Cerebellar nuclear complex (tissue), 1 donor: ENCODE measurements at places on chromosomes 12 and 14.

DNA sequence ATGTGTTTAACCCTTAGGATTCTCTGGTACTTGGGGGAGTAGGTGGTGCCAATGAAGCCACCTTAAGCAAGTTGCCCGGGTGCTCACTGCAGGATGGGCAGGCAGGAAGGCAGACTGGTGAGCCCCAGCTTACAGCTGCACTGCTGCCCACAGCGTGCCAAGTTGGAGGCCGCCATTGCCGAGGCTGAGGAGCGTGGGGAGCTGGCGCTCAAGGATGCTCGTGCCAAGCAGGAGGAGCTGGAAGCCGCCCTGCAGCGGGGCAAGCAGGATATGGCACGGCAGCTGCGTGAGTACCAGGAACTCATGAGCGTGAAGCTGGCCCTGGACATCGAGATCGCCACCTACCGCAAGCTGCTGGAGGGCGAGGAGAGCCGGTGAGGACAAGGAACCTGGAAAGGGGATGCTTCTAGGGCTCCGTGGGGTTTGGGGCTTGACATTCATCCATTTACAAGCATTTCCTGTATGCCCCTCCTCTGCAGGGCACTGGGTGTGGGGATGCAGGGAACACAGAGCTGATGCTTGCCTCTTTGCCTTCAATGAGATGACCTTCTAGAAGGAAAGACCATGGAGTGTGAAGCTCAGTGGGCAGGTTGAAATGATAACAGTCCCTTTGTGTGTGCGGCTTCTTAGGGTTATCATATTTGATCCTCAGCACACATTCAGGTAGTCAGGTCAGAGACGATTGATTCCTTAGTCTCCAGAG lies 12.4 kb downstream of the KRT7 start:
- no peak for DNase-seq

DNA sequence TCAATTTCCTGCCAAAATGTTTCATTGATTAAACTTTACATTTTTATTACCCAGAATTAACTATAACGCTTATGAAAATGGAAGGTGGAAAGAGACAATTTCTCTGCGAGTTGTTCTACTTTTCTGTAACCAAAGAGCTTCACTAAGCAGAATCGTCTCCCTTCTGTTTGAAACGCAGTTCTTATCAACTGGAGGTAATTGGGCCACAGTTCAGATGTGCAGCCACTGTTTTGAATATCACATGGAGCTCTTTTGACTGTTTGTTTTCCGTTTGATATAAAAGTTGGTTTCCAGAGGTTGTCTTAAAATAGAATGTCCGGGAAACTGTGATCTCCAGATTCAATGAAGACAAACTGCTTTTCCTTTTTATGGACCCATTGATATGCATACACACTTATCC lies 183.3 kb upstream of the SEL1L start:
- DNase-seq = no peak

DNA sequence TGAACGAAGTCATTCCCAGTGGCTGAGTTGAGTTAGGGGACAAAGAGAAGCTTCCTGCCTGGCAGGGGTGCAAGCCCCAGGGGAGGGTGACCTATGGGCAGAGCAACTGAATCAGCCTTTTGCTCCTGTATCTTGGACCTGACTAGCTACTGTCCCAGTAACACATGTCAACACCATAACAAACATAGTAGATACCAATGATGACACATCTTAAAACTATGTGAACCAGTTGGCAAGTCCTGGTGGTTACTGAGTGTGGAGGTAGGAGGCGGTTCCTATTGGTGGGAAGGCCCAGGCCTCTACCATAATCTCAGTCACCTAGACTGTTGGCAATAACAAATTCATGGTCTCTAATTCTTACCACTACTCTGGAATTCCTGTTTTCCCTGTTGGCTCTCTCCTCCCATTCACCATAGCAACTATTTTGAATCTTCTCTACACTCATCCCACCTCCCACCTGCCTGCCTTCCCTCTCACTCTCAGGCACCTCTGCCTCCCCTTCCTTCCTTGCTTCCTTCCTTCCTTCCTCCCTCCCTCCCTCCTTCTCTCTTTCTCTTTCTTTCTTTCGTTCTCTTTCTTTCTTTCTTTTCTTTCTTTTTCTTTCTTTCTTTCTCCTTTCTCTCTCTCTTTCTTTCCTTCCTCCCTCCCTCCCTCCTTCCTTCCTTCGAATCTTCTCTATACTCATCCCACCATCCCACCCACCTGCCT lies 8.1 kb upstream of the P2RX7 start:
- no peak for DNase-seq

GRCh38 chr14:58772116-58772515 lies 134.4 kb downstream of the DACT1 start:
- no peak for DNase-seq

DNA sequence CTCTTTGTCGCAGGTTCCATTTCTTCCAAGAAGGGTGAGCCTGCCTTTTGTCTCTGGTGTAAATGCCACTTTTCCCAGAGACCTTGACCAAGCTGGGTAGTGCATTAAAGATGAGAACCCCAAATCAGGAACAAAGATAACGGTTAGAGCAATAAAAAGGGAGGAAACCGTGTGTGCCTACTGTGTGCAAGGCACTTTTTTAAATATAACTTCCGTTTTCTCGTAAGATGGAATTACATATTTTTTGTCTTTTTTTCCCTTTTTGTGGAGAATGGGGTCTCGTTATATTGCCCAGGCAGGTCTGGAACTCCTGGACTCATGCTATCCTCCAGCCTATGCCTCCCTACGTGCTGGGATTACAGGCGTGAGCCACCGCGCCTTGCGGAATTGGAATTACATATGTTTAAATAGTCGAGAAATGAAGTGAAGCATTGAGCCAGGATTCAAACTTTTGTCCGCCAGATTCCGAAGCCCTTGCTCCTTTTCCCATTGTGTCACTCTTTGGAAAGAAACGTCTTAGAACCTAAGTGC lies 506 bp upstream of the NABP2 start:
- DNase-seq = no peak

GRCh38 chr14:70181276-70181675 lies 7.5 kb downstream of the SLC8A3 start:
- DNase-seq = no peak

GRCh38 chr12:114186241-114187002 lies 219.5 kb downstream of the TBX5 start:
- DNase-seq = no peak

- DNase-seq = no peak
Measured at GRCh38 chr12:29146196-29146595, 2.9 kb upstream of the FAR2 start.

GRCh38 chr12:617304-617915 lies 45.8 kb downstream of the NINJ2 start:
- DNase-seq = no peak

DNA sequence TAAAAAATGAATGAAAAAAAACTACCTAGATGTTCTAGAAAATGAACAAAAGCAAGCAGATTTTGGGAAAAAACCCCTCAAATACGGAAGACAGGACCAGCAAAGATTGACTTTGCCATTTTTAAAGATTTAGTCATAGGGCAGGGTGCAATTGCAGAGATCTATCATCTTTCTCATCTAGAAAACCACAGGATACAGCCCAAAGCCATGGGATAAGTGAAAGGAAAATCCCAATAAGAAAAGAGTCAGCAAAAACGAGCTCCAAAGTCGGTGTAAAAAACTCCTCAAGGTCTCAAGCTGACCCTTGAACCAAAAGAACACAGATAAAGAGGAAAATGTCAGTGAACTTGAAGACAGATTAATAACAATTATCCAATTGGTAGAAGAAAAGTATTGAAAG lies 28.0 kb downstream of the CEP290 start:
- DNase-seq = no peak

- no peak for DNase-seq
Measured at GRCh38 chr14:68733086-68733914, 59.6 kb downstream of the ZFP36L1 start.

DNA sequence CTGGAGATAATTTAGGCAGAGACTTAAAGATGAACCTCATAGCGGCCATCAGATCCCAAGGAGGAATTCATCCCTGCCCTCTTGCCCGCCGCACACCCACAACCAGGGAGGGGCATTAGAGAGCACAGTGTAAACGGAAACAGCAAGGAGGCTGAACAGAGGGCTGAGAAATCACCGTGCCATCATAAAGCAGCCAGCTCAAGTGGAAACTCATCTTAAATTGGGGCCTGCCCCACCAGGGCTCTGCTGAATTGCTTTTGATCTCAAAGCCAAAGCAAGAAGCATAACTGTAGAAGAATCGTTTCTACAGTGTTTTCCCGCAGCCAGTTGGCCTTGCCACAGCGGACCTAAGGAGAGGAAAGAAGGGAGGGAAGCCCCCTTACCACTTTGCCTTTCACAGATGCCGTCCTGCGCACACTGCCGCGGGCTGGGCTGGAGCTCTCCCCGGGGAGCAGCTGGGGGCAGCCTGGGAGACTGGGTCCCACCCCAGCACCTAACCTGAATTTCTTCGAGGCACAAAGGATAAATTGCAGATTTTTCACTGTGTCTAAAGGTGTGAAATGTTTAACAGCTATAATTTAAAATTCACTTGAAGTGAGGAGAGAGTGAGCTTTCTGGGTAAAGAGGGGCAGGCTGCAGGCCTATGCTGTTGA lies 51.8 kb upstream of the MMP17 start:
- DNase-seq = no peak

- DNase-seq = no peak
Measured at GRCh38 chr14:77203611-77204458, 22.2 kb downstream of the TMEM63C start.

DNA sequence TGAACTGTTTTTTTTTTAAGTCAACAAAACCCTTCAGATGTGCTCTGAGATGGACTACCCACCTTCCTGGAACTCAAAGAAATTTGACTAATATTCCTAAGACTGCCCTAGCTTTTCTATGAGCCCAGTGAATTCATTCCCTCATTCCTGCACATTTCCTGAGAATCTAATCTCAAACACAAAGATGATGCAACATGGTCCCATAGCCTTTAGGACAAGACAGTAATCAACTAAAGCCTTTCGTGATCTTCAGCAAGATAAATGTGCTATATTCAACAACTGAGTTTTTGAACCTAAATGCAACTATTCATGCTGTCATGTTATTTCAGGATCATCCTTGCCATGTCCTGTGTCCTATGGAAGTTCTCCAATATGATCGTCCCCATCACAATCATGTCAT lies 5.0 kb downstream of the SETD3 start:
- no peak for DNase-seq

DNA sequence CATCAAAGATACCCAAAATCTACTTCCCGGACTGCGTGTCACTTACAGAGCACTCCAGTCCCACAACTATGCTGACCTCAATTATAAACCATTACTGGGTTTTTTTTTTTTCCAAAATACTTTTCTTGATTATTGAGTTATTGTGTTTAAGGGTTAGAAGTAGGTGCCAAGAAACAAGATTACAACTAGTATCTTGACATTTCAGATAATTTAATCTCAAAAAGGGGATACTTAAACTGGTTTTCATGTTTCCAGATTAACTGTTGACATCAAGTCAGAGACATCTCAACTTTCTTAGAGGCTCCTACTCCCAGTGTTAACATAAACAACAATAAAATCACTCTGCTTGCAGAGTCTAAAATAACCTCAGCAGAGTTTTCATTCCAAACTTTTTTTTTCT lies 131.2 kb upstream of the ARID2 start:
- DNase-seq = no peak

DNA sequence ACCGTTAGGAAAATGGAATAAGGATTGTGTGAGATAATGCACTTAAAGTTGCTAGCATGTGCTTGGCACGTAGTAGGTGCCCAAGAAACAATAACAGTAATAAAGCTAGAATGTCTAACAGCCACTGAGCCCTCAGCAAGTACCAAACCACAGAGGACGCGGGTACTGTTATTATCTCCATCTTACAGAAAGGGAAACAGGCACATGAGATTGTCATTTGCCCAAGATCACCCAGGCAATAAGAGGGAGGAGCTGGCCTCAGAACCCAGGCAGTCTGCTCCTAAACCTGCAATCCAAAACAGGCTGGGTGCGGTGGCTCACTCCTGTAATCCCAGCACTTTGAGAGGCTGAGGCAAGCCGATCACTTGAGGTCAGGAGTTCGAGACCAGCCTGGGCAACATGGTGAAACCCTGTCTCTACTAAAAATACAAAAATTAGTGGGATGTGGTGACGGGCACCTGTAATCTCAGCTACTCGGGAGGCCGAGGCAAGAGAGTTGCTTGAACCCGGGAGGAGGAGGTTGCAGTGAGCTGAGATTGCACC lies 5.1 kb upstream of the SDS start:
- DNase-seq = no peak

DNA sequence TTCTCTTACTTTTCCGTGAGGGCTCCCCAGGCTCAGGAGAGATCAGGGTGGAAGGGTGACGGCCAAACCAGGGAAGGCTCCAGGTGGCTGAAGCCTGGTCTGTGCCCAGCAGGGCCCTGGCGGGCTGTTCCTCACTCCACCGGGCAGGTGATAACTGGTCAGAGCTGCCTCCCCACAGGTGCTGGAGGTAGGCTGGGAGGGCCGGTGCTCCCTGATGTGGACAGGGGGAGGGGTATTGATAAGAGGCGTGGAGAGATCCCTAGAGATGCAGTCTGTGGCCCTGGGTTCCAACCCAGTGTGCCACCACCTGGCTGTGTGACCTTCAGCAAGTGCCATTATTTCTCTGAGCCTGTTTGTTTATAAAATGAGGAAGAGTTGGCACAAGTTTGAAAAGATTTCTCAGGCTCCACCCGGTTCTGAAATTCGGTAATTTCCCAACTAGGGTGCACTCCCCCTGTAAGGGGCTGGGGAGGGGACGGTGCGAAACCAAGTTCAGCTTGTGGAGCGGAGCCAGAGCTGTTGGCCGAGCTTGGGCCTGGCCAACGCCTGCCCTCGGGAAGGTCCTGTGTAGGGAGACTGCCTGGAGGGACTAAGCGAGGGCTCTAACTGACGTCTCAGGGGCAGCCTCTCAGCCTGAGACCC lies 1.0 kb upstream of the NR4A1 start:
- no peak for DNase-seq

GRCh38 chr14:94113490-94113889 lies 3.0 kb downstream of the IFI27 start:
- no peak for DNase-seq

DNA sequence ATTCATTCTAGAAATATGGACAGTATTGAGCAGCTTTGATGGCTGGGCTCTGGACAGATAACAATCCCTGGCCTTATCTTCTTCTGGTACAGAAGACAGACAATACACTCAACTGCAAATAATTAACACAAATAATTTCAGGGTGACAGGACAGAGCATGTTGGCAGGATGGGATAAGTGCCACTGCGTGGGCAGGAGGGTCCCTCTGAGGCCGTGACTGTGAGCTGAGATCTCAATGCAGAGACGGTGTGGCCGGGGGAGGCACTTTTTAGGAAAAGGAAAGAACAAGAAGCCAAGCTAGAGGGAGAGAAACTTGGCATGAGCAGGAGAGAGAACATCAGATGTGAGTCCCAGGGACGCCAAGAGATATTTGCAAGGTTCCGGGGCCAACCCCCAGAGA lies 8.1 kb downstream of the SYNE3 start:
- DNase-seq = no peak

DNA sequence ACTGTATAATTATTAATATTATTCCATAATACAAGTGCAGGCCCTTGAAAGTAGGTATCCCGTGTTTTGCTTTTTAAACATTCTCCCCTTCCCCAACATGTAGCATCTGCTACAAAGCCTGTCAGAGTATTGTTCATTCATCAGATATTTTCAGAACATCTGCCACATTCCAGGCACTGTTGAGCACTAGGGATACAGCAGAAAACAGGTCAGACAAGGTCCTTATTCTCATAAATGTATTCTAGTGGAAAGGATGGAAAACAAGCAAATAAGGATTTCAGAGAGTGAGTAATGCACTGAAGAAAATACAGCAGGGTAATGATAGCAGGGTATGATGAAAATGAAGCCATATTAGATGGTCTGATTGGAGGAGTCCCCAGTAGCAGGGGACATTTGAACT lies 3.8 kb downstream of the ERP29 start:
- DNase-seq = no peak

GRCh38 chr12:53180220-53180930 lies at the start of the genes CSAD and ZNF740:
CSAD (minus strand) TSS chr12:53180925; CDS start chr12:53173470, 7,455 bp downstream.
ZNF740 (plus strand) TSS chr12:53180722; CDS start chr12:53181984, 1,262 bp downstream.
- peak; percentile 91 for DNase-seq

GRCh38 chr12:106710143-106710893 lies 64.2 kb upstream of the RIC8B start:
- DNase-seq = no peak
